H54 (cell line): ENCODE measurements at places on chromosomes 11 and 22.

DNA sequence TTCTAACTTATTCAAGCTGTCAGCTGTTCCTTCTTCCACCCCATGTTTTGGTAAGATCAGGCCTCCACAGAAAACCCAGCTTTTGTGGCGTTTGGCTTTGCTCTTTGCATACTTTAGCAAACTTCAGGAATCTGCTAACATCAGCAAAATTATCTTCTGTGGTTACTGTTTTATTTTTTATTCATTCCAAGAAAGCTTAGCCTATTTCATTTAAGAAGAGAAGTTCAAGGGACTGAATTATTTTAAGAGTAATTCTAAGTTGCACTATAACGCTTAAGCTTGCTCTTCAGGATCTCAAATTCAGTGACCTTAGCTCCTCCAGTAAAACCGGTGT, 1.1 kb downstream of the JHY start:
- no peak for DNase-seq

GRCh38 chr22:17774206-17774925, at the start of gene BID:
Gene BID (minus strand): TSS chr22:17774469. CDS start chr22:17750116, 24,353 bp downstream.
- peak; percentile 35 for DNase-seq

DNA sequence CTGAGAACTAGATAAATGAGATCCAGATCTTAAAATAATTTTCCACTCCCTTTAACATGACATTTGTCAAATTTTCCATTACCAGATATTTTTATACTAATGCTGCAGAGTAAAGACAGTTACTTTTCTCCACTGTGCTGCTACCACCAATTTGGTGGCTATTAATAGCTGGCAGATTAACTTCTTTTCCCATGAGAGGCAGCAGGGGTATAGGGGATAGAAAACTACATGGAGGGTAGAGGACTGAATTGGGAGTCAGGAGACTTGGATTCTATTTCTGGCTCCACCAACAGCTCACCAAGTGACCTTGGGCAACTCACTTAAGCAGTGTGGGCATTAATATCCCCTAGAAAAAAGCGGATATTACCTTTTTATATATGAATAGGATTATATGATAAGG, 69.2 kb downstream of the KIF18A start:
- no peak for DNase-seq

DNA sequence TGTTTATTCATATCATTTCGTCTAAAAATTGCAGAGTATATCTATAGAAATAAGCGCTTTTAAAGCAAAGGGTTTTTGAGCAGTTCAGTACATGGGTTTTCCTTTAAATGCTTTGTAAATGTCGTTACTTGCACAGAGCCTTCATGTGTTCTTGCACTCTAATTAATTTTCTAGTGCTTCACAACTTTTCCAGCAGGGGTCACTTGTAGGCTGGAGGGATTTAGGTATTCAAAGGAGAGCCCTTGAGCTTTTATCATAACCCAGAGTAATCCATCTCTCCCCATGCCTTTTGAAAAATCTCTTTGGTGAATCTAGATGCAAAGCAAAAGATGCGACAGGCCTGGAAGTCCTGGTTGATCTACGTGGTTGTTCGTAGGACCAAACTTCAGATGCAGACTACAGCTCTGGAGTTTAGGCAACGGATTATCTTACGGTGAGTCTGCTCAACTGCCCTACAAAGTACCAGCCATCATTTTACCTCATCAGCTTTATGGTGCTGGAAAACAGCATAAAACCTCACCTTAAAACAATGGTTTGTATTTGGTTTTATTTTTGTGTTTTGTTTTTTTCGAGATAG, 60.4 kb downstream of the SFI1 start:
- DNase-seq, result peak; percentile 7

GRCh38 chr22:28006271-28006670, 87.2 kb upstream of the PITPNB start:
- DNase-seq, result no peak

DNA sequence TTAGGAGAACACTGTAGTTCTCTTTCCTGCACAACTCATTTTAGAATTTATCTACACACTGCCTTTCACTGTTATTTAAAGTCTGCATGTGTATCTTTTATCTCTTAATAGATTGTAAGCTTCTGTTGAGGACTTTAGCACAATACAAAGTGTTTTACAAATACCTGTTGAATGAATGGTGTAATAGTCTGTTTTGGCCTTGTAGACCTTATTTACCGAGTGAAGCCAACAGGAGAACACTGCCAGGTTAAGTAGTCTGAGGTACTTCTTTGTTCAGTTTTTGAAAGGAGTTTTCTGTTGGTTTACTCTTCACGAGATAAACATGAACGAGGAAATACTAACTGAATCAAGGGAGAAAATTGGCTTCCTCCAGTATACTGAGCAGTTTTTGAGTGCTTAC, 31.0 kb downstream of the SIK2 start:
- no peak for DNase-seq

DNA sequence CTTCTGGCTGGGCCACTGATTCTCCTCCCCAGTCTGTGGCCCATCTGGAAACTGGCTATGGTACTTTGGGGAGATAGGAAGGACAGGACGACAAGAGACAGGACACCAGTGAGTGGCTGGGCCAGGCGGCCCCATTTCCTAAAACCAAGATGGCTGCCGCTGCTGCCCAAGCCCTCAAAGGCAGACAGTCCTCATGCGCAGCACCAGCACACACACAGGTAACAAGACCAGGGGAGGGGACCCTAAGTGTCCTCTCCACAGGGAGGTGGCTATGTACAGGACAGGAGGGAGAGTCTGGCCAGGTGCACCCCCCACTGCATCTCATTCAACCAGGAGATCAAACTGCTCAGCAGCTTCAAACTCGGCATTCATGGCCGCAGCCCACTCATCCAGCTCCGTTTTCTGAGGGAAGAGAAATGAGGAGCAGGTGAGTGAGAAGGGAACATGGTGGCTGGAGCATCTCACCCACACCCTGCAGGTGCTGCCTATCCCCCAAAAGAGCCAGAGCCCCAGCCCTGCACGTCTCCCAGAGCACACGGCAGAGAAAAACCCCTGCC, 5.0 kb downstream of the CDCA5 start:
- no peak for DNase-seq

GRCh38 chr11:6635082-6635932, 16.1 kb upstream of the TPP1 start:
- DNase-seq, result peak; percentile 50

DNA sequence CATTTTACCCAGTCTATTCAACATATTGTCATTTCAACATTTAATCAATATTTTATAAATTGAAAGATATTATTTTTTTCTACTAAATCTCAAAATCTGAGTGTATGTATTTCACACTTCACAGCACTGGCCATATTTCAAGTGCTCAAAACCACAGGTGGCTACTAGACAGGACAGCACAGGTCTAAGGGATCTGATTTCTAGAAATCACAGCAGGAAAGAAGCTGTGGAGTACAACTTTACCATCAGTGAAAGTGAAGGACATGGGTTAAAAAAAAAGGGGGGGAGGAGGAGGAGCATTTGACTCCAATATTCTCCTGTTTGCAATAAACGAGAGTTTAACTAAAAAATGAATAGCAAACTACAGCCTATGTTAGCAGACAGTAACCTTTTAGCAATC, 4.5 kb downstream of the PRDM10 start:
- DNase-seq, result no peak

- no peak for DNase-seq
Observed at GRCh38 chr11:64759722-64760719, at the start of gene PYGM. Gene PYGM (minus strand): TSS chr11:64759974. CDS start chr11:64759898, 76 bp downstream.

GRCh38 chr11:118301600-118302195, 2.8 kb upstream of the CD3E start:
- DNase-seq, result no peak

DNA sequence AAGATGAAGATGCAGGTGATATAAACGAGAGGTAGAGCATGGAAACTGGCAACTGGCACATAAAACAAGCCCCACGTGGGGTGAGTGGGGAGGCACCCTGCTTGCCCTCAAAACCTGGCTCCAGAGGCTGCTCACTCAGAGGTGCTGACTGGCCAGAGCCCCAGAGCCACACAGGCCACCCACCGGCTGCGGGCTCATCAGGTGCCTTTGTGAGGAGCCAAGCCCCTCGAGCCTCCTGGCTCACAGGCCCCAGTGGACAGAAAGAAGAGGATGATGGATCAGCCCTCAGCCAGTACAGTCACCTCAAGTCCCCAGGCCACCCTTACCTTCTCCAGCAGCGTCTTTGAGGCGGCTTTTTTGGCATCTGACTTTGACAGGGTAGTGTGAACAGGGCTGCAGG, 6.2 kb downstream of the CHID1 start:
- DNase-seq, result no peak

- no peak for DNase-seq
Observed at GRCh38 chr11:46697303-46697702, 3.1 kb downstream of the ARHGAP1 start.

DNA sequence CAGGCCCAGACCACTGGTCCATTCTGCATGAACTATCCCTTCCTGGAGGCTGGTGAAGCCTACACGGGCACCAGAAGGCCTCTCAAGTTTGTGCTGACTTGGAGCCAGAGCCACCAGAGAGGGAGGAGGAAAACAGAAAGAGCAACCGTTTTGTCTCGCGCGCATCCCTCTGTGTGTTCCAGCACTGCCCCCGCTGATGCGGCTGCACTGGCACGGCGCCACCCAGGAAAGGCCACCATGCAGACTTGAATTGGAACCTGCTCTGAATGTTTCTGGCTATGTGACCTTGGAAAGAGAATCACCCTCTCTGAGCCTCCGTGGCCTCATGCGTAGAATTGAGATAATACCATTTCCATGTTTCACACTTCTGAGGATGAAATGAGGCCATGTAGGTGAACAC, 7.4 kb upstream of the ACRV1 start:
- DNase-seq, result no peak

- no peak for DNase-seq
Observed at GRCh38 chr11:36848660-36849059, 250.6 kb upstream of the RAG2 start.

DNA sequence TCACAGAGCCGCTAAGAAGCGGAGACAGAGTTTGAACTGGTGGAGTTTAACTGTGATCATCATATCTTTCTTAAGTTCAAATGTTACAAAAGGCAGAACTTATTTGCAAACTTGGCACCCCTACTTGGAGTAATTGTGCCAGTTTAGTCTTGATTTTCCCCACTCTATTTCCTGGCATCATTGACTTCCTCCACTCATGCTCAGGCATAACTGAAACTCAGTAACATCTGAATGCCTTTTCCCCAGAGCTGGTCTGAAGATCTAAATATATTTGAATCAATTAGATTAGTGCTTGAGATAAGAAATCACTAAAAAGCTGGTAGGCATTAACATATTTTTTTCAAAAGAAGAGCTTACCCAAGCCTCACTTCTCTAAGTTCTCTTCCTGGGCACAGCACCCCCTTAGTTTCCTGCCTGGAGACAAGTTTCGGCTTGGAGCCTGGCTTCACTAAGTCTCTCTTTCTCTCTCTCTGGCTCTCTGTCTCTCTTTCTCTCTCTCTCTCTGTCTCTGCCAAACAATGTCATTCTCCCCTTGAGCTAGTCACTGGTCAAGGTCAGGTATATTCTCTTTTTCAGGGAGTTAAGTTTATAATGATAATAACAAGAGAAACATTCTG, 190.8 kb downstream of the LUZP2 start:
- no peak for DNase-seq

GRCh38 chr11:72780296-72781062, 13.4 kb downstream of the STARD10 start:
- DNase-seq, result no peak

- no peak for DNase-seq
Observed at GRCh38 chr22:27422442-27422841, 379.1 kb downstream of the MN1 start.

DNA sequence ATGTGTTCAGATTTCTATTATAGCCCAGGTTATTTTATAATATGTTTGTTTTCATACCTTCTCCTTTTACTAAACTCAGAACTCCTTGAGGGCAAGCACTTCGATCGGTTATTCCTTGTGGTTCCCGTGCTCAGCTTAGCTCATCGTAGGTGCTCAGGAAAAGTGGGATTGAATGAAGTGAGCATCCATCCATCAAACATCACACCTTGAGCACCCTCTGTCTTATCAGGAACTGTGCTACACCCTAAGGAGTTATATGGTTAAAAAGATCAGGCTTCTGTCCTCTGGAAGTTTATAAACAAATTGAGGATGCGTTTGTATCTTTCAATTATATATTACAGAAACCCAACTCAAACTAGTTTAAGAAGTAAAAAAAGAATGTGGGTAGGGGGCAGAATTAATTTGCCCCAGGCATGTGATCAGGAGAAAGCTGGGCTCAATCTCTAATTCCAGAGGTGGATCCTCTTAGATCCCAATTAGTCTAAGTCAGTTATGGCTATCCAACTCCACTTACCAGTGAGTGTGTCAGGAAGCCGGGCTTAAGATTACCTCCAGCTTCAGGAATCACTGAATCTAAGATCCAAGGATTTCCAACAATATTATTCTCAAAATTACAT, 59.9 kb upstream of the RRAS2 start:
- no peak for DNase-seq

DNA sequence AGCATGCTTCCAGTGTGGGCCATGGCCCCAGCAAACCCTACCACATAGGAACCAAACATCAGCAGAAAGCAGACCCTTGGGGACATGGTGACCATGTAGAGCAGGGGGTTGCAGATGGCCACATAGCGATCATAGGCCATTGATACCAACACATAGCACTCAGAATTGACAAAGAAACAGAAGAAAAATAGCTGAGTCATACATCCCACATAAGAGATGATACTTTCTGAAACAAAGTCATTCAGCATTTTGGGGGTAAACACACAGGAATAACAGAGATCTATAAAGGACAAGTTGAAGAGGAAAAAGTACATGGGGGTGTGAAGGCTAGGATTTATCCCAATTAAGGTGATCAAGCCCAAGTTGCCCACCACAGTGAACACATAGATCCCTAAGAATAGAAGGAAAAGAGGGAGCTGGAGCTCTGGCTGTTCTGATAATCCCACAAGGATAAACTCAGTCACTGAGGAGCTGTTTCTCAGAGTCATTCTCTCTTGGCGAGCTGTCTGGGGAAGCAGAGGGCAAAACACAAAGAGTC, at the start of gene OR8B4:
TSS of gene OR8B4 (minus strand) at position 488 of the 538 bp plus-strand sequence. CDS start at position 488, 0 bp downstream.
- DNase-seq, result no peak

DNA sequence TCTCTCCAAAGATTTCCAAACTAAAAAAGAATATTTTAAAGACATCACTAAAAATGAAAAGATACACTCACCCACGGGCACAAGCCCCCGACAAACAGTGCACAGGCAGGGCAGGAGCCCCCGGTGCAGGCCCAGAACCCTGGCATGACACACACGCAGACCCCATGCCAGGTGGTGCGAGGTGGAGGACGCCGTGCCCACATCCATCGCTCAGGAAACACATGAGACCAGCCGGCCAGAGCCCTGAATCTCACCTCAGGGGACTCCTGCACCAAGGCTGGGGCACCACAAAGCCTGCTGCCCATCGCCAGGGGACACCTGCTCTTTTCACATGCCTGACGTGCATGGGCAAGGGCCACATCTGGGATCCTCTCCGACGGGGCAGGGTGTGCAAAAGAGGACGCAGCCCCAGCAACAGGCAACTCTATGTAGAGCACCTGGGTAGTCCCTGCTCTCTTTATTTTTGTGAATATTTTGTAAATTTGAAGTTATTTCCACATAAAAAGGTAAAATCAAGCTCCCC, 13.4 kb downstream of the BRD1 start:
- no peak for DNase-seq

- no peak for DNase-seq
Observed at GRCh38 chr11:9527481-9528135, 45.9 kb upstream of the WEE1 start.
